ENCODE measurements at places on chromosomes 6 and 20.

- no peak for DNase-seq
Measured at GRCh38 chr20:4876301-4876700, 125.0 kb downstream of the SLC23A2 start.

GRCh38 chr20:13187899-13188298 lies 33.2 kb upstream of the ISM1 start:
- no peak for DNase-seq

DNA sequence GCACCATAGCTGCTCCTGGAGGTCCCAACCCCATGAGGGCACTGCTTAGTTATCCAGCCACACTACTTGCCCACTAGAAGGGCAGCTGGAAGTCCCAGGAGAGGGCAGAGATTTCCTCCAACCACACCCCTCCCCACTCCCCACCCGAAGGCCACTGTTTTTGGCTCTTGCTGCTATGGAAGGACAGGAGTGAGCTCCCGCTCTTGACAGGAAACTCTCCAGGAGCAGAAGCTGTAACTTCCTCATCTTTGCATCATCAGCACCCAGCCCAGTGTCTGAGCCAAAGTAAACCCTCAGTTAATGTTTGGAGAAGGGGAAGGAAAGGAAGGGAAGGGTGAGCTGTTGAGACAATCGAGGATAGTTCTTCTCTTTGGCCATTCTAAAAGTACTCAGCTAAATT lies 120.7 kb downstream of the MTFR2 start:
- DNase-seq, result no peak

DNA sequence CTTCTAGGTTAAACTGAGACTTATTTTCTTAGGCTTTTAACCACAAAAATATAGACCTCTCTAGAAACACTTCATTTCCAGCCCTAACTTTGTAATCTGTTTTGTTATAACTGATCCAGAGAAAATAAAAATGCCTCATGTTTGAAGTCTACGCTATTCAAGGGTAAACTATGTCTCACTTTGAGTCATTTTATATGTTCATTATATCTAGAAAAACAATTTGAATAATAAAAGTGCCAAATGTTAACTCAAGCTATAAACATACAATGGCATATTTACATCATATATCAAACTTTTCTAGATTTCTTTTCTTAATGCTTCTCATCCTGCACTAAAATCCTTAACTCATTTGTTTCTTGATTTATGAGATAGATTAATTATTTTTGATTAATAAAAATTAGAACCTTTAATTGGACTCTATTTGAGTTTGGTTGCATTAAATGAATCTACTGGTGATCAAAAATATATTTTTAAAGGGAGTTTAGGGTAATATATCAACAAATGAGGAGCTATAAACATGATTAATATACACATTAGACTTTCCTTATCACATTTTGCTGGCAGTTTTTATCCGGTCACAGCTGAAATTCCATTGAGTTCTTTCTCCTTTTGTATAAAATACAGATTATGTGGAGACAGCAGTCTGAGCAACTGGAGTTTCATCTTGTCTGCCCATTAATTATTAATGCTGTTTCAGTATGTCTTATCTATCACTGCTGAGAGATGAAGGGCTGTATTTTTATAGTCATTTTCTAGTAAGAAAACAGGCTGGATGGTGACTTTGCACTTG lies 246.5 kb downstream of the TBX18 start:
- no peak for DNase-seq

GRCh38 chr6:49416195-49416594 lies 46.9 kb downstream of the MMUT start:
- no peak for DNase-seq

- DNase-seq, result peak; percentile 25
Measured at GRCh38 chr6:150395388-150396009, 26.7 kb downstream of the IYD start.

DNA sequence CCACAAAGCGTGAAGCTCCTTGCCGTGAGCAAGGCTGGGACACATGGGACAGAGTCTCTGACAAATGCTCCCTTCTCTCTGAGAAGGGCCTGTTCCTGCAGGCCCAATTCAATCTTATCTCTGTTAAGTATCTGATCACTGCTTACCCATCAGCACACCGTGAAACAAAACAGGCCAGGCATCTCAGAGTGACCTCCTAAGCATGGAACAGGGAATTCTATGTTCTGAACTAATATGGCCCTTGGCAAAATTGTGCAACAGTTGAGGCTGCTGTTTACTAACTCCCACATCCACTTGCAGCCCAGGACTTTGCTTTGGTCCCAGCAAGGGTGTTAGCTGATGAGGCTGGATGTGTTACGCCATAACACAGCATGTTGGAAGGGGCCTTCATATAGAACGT lies 79.2 kb downstream of the GCLC start:
- no peak for DNase-seq

DNA sequence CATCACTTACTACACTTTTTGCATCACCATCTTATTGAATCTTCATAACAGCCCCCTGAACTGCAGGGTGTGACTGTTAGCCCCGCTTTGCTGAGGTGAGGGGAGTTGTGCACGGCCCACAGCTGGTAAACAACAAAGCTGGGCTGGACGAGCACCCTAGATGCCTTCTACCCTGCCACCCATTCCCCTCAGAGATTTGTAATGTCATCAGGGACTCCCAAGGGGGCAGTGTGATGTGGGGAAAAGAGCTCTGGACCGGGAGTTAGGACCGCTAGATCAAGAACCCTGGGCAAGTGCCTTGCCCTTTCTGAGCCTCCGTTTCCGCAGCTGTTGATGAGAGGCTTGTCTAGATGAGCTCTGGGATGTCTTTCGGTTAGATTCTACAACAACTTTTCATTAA lies 20.9 kb downstream of the PKIG start:
- no peak for DNase-seq

- no peak for DNase-seq
Measured at GRCh38 chr6:44512868-44513741, 125.6 kb downstream of the CDC5L start.

GRCh38 chr6:149995971-149996370 lies 29.4 kb downstream of the RAET1L start:
- DNase-seq, result no peak

- DNase-seq, result no peak
Measured at GRCh38 chr6:82408952-82409431, 45.4 kb downstream of the TPBG start.

GRCh38 chr6:168062346-168063289 lies 16.4 kb downstream of the FRMD1 start:
- no peak for DNase-seq

- DNase-seq, result peak; percentile 41
Measured at GRCh38 chr6:127186889-127187288, 68.4 kb downstream of the RSPO3 start.

- no peak for DNase-seq
Measured at GRCh38 chr6:22133357-22133756, 163.5 kb downstream of the PRL start.

GRCh38 chr20:18654448-18654773 lies 66.6 kb downstream of the DTD1 start:
- DNase-seq, result no peak

DNA sequence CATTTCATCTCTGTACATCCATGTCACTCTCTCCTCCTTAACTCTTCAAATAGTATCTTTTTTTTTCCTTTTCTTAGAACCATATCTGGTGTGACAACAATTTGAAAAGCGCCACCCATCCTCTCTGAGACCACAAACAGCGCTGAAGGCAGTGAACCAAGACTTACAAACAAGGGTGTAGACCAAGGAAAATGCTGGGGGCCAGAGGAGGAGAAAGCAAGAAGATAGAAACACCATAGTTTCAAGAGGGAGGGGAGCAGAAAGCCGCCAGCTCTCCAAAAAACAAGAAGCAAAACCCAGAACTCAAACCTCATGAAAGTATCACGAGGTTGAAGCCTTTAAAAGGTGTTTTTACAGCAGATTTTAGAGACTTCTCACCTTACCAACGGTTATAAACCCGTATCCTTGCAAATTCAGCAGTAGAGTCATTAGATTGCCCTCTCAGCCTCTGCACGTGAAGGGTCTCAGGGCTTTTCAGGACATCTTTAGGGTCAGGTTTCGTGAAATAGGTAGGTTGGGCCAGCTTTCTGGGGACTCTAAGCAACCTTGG lies 13.3 kb upstream of the RIPOR2 start:
- DNase-seq, result no peak

DNA sequence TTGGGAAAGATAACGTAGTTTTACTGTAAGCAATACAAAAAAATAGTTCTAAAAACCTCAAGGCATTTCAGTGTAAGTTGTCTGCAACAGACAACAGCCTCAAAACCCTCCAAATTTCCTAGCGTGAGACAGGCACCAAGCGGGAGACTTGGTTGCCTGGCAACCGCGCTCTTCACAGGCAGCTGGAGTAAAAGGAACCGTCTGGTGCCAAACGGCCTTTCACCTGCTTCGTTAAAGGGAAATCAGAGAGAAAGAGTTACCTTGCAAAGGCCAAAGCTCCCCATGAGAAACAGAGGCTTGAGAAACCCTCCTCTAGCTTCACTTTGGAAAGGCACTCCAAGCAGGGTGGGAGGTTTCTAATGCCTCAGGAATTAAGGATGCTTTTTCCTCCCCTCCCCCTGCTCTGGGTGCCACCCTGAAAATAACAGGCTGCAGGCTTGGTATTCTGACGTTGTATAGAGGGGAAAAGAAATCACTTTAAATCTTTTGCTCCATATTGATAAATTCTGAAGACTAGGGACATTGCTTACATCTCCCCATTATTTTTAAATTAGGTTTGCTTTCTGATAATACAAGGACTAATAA lies 129.7 kb upstream of the UFL1 start:
- no peak for DNase-seq

DNA sequence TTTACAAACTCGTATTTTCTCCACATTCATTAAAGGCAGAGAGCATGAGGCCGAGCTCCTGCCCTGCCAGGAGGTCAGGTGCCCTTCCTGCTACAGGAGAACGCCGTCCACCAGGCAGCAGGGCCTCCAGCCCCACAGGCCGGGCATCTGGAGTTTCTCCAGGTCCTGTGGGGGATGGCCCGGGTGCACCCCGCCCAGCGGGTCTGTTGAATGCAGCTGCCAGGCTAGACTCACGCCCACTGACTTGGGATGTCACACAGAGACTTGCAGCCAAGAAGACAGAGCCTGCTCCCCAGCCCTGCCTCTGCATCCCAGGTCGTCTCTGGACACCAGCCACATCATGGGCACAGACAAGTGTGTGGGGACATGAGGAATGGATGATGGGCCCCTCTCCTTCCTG lies 376.4 kb downstream of the CDH4 start:
- DNase-seq, result no peak

DNA sequence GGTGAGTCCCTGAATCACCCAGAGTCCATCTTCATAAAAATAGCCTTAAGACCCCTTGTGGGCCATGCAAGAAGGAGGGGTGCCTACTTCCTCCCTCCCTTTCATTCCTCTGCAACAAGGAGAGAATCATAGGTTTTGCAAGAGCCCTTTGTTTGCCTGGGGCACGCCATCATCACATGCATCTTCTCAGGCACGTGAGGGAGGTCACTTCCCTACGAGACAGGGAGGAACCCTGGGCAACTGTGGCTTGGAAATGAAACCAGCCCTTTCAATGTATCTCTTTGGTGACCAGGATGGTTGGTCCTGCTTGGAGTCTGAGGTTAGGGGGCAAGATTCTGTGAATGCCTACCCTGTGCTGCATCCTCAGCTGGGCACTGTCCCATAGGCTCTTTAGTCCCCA lies 194.8 kb downstream of the MAFB start:
- no peak for DNase-seq

GRCh38 chr6:64683682-64684081 lies 1023.3 kb downstream of the EYS start:
- no peak for DNase-seq

- DNase-seq, result no peak
Measured at GRCh38 chr6:28433119-28433518, 10.2 kb downstream of the ZSCAN23 start.

DNA sequence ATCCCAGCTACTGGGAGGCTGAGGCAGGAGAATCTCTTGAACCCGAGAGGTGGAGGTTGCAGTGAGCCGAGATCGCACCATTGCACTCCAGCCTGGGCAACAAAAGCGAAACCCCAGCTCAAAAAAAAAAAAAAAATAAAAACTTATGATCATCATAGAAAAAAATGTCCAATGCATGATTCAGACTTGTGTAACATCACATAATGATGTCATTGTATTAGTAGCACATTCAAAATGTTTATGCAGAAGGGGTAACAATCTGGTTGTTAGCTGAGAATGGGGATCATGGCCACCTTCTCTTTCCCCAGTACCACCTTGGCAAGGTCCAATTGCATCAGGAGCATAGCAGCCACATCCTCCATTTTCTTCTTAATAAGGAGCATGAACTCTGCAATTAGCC lies 137.6 kb upstream of the MARCKS start:
- no peak for DNase-seq

DNA sequence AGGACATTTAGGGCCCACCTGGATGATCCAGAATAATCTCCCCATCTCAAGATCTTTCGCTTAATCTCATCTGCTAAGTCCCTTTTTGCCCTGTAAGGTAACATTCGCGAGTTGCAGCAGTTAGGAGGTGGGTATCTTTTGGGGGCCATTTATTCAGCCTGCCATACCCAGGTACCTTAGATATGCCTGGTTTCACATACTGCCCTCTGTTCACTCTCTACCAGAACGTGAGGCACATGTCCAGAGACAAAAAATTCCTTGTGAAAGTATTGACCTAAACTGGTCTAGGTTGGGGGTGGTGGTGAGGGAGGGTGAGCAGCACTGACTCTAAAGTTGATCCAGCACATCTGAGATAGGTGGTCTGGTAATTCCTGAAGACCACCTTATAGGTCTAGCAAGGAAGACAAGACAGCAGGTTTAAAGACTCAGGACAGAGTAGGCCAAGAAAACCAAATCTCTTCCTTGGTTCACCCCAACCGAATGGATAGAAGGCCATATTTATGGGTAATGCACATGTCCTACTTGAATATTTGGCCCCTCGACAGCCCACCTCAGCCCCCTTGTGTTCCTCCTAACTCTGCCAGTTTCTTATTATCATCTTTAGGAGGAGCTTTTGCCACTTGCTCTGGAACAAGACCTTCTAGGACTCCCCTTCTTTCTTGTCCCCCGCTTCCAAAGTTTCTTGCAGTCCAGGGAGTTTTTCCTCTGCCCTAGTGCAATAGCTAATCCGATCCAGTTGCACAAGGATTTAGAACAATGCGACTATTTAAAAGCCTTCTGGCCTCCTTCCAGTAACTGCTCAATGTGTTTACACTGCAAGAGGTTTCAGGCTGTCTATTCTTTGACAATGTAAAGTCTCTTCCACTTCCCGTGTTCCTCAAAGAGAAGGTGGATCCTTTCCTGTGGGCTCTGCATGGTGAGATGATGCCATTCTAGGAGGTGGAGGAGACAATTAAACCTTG lies 213.0 kb upstream of the LAMP5 start:
- no peak for DNase-seq

DNA sequence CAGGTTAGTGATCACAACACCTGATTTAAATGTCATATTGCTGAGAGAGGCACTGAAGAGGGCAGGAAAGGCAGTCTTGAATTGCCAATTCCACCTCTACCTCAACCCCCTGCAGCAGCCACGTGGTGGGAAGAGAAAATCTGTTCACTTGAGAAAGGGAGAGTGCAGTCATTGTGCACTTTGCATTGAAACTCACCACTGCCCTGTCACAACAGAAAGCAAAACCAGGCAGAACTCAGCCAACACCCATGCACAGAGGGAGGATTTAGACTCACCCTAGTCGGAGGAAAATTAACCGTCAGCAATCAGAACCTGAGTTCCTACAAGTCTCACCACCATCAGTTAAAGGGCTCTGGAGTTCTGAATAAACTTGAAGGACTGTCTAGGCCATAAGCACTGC lies 1040.2 kb downstream of the HACE1 start:
- no peak for DNase-seq

- no peak for DNase-seq
Measured at GRCh38 chr6:35181933-35182612, 31.7 kb upstream of the SCUBE3 start.

All from stimulated activated CD4-positive, alpha-beta T cell treated with anti-CD3 and anti-CD28 coated beads, Interleukin-15, amount 100 ng/mL, for 48 hours (primary cell).